NCI-H510A treated with DMSO at 0.1 percent for 48 hours (cell line): ENCODE measurements at places on chromosomes 5 and 9.

DNA sequence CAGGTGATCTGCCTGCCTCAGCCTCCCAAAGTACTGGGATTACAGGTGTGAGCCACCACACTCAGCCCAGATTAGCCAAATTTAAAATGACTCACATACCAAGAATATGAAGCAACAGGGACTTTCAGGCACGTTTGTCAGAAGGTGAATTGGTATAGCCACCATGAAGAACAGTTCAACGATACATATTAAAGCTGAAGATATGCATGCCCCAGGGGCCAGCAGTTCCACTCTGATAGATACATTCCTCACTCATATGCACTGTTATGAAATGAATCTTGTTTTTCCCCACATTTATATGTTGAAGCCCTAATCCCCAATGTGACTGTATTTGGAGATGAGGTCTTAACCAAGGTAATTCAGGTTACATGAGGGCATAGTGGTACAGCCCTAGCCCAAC is 22.5 kb downstream of the SLC35D2 start:
- no peak for DNase-seq

- no peak for DNase-seq
Measured at GRCh38 chr9:127290561-127291065, 26.0 kb downstream of the GARNL3 start.

DNA sequence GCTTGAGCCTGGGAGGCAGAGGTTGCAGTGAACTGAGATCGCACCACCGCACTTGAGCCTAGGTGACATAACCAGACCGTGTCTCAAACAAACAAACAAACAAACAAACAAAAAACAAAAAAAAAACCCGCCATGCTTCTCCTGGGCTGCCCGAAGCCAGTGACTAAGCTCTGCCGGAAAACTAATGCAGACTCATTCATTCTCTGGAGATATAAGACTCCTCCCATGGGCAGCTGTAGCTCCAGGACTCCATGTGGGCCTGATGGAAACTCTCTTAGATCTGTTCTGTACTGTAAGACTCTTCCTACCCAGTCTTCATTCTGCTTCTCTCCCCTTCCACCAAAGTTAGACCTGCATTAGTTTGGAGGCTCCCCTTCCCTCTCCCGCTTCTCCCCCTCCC is 11.1 kb downstream of the GLDC start:
- DNase-seq: no peak

DNA sequence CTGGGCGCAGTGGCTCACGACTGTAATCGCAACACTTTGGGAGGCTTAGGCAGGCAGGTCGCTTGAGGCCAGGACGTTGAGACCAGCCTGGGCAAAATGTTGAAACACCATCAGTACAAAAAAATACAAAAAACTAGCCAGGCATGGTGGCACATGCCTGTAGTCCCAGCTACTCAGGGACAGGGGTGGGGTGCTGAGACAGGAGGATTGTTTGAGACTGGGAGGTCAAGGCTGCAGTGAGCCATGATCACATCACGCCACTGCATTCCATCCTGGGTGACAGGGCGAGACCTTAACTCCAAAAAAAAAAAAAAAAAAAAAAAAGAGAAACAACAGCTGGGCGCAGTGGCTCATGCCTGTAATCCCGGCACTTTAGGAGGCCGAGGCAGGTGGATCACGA is 23.7 kb downstream of the DCAF12 start:
- DNase-seq: no peak

GRCh38 chr5:54739371-54739770 is 221.8 kb downstream of the SNX18 start:
- DNase-seq: no peak

DNA sequence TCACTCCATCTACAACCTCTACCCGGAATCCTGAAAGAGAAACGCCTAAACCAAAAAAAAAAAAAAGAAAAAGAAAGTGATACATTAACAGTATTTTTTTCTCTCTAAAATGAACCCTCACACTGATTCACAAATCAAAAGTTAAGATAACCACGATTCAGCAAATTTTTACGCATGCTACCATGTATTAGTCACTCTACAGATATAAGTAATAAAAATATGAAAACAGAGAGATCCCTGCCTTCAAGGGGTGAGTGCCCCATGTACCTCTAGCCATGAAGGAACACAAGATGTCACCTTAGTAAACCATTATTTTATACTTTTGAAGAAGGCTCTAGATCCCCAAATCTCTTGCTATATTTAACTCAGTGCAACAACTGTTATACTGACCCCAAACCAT is 33.4 kb downstream of the CEMIP2 start:
- no peak for DNase-seq

- peak; percentile 65 for DNase-seq
Measured at GRCh38 chr5:36079200-36079781, 12.6 kb upstream of the UGT3A2 start.

GRCh38 chr5:132499440-132500243 is 9.1 kb upstream of the IRF1 start:
- no peak for DNase-seq

DNA sequence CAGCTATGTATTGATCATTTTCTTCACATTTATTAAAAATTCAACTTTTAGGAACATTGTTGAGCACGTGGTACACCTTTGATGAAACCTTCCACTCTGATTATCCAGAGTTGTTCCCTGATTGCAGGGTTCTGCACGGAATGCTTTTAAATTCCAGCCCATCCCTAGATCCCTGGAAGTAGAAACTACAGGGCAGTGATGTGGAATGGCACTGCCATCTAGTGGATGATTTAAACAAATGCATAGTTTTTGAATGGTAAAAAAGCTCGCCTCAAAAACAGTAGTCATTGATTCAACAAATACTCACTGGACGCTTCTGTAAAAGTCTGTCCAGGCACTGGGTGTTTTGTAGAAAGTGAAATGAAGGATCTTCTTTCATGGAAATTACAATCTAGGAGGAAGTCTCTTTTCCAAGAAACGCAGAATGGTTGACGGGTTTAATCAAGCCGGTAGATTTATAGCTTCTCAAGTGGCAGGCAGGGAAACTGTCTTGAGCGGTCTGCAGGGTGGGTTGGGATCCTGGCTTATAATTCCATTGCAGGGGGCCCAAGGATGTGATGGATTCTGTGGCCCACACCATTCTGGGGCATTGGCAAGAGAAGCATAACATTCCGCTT is 118.4 kb downstream of the ARHGAP26 start:
- DNase-seq: peak; percentile 2

- no peak for DNase-seq
Measured at GRCh38 chr5:53357439-53357838, 123.0 kb upstream of the FST start.

DNA sequence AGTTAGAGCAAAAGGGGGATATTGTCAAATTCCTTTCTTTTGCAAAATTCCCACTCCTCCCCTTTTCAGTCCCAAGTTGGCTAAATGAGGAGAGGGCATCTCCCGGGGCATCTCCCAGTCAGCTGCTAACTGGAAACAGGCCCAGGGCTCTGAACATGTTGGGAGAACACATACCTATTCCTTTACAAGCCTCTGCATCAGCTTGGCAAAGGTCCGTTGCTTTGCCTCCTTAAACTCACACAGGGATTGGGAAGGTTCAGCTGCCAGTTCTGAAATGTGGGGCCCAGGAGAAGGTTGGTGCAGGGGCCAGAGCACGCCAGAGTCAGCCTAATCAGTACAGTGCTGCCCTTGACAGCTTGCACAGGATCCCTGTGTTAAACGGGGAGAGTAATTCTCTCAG is 11.0 kb upstream of the DMRT3 start:
- no peak for DNase-seq

DNA sequence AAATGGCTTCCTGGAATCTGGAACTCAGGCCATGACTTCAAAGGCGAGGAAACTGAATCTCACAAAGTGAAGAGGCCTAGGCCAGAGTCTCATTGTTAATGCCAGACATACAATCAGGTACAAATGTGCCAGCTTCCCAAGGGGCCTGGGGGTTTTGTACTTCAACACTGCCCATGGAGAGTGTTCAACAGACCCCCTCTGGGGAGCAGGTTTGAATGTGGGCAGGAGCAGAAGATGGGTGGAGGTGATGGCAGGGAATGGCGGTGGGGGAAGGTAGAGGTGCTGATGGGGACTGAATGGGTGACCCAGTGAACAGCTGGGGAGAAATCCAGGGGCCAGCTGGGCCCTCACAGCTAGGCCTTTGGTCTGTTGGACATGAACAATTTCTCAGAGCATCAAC is 12.0 kb downstream of the FOXI1 start:
- DNase-seq: no peak

- no peak for DNase-seq
Measured at GRCh38 chr9:17414986-17415385, 163.9 kb upstream of the SH3GL2 start.

DNA sequence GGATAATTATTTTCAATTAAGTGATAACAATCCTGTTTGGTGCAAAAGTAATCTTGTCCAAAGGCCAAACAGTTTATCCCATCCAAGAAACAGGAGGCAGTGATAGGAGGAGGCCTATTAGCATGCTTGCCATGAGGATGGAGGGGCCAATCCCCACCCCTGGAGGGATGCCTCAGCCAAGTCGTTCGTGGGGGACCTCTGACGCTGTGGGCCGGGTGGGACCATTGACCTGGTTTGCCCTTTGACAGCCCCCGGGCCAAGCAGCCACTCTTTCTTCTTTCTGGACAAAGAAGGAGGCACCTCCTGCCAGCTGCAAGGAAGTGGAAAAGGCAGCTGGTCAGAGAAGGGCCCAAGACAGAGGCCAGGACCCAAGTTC is 39.5 kb upstream of the GRHPR start:
- DNase-seq: no peak

- DNase-seq: peak; percentile 88
Measured at GRCh38 chr9:91783411-91783810, 166.6 kb downstream of the ROR2 start.

DNA sequence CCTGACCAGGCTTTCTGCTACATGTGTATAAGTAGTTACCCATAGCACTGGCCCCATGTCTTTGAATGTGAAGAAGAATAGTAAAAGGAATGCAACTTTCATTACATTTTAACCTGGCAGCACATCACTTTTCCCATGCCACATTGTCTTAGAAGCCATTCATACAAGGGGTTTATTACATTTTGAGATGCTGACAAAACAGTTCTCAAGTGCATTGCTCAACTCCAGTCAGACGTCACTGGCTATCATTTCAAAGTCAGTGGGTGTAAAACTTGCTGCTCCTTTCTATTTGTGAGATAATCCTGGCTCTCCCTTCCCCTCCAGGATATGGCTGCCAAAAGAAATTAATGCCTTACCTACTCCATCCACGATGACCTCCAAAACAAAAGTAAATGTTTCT is 97.0 kb upstream of the VCAN start:
- DNase-seq: no peak

DNA sequence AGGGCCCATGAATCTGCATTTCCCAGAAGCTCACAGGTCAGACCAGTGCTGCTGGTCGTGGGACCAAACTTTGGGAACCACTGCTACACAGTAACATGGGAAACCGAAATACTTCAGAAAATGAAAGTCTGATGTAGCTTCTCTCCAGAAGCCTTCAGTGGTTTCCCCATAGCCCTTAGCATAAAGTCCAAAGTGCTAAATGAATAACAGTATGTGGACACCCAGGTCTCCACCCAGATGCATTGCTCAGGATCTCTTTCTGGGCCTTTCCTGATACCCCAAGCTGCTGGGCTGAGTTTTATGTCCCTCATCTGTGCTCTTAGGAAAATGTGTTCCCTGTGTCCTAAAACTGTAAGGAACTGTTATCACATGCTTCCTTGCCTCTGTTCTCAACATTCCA is 100.4 kb downstream of the NFIB start:
- DNase-seq: no peak

DNA sequence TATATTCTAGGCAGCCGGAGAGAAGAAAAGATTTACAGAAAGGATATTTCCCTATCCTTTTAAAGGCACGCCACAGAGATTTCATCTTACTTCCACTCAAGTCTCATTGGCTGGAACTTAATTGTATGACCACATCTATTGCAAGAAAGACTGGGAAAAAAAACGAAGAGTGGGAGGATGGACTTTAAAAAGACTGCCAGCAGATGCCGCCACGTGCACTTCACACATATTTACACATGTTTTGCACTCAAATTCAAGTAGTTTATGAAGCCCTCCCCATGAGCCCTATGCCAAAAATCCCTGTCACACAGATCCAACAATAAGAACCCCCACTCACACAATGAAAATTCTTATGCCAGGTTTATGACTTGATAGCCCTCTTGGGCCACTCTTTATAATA is 138.5 kb upstream of the TYRP1 start:
- DNase-seq: no peak

DNA sequence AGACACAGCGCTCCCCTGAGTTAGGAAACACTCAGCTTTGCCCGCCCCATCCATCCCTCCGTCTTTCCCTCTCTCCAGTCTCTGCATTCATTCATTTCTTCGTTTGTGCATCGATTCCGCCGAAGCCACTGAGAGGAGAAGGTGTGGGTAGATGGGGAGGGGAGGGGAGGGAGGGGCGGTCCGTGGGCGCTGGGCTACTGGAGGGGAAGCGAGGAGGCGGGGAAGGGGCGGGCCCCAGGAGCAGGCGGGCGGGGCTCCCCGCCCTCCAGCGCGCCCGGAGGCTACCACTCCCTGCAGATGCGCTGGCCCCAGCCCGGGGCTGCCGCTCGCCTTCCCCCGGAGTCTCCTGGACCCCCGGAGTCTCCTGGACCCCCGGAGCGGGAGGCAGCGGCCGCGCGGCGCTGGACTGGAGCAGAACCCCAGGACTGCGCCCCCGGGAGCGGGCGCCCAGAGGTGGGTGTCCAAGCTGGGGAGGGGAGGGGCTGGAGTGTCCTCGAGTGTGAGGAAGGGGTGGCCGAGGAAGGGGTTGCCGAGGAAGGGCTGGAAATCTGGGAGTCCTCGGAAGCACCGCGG is 159.5 kb downstream of the C9orf152 start:
- DNase-seq: peak; percentile 69

GRCh38 chr5:156366521-156366920 is 39.6 kb downstream of the SGCD start:
- no peak for DNase-seq

- no peak for DNase-seq
Measured at GRCh38 chr9:137319011-137319738, 17.1 kb upstream of the NRARP start.

GRCh38 chr9:112097712-112098688 is 77.1 kb downstream of the SUSD1 start:
- peak; percentile 84 for DNase-seq

DNA sequence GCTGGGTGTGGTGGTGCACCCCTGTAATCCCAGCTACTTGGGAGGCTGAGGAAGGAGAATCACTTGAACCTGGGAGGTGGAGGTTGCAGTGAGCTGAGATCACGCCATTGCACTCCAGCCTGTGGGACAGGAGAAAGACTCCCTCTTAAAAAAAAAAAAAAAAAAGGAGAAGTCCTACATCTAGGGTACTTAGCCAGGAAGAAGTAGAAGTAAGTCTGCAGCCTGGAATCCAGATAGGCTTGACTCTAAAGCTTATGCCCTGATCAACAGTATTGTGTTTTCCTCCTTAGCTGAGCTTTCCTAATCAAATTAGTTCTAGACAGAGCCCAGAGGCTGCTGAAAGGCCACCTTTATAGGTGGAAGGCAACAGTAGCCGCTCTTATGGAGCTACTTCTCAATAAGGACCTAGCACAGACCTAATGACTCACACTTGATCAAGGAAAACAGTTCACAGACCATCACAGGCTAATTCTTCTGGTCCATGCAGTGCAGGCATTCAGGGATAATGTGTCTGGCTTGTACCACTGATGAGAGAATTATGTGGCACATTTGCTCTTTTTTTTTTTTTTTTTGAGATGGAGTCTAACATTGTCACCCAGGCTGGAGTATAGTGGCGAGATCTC is 105.5 kb upstream of the KLF4 start:
- no peak for DNase-seq
